ENCODE measurements at places on chromosomes 4 and X.

DNA sequence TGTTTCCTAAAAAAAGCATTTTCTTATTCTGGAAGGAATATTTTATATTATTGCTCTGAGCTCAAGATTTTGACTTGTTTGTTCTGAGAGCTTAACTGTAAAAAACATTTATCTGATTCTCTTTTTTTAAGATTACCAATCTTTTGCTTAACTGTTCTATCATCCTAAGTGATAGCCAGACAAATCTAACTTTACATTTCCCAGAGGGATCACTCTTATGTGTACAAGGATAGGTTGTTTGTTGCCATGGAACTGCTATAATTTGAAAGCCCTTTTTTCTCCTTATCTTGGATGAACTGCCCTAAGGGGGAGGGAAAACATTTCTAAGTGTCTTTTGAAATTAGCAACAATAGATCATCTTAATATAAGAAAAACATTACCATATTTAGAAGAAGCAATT, 494.7 kb downstream of the TRAM1L1 start:
- no peak for DNase-seq

GRCh38 chr4:115113506-115114106, at the start of gene NDST4:
NDST4 (minus strand) TSS chr4:115113620; CDS start chr4:115077036, 36,584 bp downstream.
- DNase-seq = peak; percentile 47

DNA sequence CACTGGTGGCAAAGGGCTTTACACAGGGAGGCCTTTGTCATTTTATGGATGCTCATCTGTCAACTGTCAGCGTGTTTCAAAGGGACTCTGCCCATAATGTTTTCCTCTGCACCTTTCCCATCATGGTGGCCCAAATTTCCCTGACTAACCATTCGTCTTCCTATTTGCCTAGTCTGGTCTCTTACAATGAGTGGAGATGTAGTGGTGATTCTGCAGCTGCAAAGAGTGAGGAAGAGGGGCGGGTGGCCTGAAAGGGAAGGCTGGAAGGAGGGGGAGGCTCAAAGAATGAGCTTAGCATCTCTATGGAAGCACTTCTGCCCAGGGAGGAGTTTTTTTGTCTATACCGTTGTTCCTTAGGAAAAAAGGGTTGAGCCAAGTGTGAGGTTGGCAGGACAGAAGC, 447.5 kb downstream of the NKX6-1 start:
- DNase-seq = peak; percentile 60

DNA sequence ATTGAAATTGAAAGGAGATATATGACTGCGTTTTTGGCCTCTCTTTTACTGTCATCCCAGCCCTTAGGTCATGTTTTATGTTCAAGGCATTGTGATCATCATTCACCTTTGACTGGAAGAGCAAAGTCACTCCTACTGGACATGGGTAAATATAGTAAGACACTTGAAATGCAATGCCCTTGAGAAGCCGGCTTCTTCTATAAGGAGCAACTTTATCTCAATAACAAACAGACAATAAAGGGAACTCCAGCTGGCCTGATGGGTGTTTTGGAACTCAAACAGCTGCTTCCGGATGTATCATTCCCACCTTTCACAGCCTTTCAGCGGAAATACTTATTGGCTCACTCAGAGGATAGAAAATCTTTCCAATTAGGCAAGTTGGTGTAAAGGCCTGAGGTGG, 65.1 kb upstream of the C4orf54 start:
- no peak for DNase-seq

DNA sequence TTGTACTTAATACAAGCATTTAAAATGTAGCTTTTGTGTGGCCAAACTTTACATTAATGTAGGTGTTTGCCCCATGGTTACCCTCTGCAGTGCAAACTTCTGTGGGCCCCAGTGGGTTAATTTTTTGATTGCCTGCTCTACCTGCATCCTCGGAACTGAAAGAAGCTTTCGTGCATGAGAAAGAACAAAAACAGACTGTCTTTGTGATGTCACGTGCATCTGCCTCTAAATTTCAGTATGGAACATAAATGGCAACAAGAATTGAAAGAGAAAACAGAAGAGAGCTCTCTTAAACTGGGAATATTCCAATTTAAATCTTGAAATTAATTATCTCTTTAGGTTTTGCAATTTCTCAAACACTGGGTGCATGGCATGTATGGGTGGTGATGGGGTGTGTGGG, 182.4 kb upstream of the LCORL start:
- no peak for DNase-seq

DNA sequence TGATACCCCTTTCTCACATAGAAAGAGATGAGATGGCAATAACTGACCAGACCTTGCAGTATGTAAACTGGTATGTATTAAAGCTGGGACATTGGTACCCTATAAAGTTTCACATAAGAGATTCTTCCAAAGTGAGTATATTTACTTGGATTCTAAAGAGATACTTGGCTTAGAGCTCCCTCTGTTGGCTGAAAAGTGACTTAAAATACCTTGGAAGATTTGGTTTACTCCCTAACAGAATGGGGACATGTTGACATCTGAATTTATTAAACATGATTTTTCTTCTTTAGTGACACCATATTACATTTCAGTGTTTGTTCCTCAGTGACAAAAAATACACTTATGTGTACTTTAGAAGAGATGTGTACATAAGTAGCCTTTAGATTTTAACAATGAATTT, 47.9 kb upstream of the RGN start:
- peak; percentile 30 for DNase-seq

DNA sequence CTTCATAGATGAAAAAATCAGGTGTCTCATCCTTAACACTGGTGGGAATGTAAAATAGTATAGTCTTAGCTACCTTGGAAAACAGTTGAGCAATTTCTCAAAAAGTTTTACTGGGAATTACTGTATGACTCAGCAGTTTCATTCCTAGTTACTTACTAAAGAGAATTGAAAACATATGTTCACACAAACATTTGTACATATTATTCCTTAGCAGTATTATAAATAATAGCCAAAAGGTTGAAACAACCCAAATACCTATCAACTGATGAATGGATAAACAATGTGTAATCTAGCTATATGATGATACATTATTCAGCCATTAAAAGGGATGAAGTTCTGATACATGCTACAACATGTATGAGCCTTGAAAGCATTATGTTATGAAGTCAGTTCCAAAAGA, 41.7 kb downstream of the RBM46 start:
- no peak for DNase-seq

- no peak for DNase-seq
Measured at GRCh38 chrX:40150503-40150902, 52.7 kb upstream of the BCOR start.

GRCh38 chrX:16202943-16203342, 35.7 kb downstream of the MAGEB17 start:
- DNase-seq = no peak

- DNase-seq = no peak
Measured at GRCh38 chr4:79253168-79253567, 72.7 kb downstream of the NAA11 start.

DNA sequence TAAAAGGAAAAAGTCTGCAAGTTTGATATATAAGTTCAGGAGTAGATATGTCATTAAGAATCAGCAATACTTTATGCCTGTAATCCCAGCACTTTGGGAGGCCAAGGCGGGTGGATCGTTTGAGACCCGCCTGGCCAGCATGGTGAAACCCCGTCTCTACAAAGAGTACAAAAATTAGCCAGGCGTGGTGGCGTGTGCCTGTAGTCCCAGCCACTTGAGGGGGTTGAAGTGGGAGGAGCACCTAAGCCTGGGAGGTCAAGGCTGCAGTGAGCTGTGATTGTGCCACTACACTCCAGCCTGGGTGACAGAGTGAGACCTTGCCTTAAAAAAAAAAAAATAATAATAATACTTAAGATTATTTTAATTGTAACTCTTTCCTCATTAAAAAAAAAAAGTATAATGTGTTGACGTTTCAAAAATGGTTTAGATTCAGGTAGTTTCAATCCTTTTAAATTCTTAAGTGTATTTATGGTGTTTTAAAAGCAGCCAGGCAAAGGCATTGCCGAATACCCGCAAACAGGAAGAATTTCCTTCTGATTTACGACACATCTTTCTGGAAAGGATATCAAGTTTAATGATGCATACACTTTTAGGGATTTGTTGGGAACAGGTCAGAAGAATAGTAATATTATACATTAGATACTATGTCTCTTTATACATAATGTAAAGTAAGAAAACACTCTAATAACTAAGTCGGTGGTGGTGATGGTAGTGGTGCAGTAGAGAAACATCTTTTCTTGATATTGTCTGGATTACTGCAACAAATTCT, 80.9 kb downstream of the KDM6A start:
- no peak for DNase-seq

DNA sequence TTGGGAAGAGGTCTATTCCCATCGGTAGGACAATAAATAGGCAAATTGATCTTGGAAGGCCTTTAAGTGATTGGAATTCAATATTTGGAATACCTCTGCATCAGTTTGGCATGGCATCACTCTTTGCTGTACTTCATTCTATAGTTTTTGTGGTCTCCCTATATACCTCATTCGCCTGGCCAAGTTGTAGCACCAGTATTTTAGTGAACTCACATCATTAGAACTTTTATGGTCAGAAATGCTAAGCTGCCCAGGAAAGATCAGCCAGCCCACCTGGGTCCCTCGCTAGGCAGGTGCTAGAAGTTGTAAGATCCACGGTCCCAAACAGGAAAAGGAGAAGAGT, 40.3 kb downstream of the ZCCHC13 start:
- DNase-seq = no peak

GRCh38 chr4:119030536-119030890, 105.1 kb upstream of the MYOZ2 start:
- no peak for DNase-seq

- no peak for DNase-seq
Measured at GRCh38 chrX:154429711-154430110, 1.2 kb downstream of the ATP6AP1 start.

GRCh38 chr4:15920723-15921591, 17.6 kb downstream of the FGFBP1 start:
- DNase-seq = no peak

- DNase-seq = no peak
Measured at GRCh38 chrX:41721590-41721989, 2.4 kb upstream of the GPR82 start.

DNA sequence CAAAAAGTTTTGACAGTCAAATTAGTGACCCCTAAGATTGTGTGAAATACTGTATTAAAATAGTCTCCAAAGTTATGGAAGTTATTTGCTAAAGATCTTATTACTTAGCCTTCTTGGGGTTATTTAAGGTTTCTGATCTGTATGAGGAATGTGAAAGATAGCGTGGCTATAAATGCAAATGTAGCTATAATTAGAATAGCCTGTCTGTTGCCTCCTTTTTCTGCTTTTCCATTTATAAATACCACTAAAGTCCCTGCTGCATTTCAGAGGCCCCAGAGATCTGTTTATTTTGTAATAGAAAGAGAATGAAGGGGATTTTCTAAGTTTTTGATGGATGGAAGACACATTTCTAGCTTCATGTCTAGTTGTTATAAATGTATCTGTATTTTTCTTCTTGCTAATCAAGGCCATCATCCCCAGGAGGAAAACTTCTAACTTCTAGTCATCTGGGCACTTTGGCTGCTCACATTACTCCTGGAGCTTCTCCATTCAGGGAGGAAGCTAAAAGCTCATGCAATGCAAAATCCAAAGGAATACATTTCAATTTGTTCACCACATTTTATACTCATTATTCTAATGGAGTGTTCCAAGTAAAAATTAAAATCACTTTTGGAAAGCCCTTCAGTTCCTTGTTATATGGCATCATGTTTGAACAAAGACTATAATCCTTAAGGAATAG, 73.9 kb downstream of the INTS12 start:
- DNase-seq = no peak

DNA sequence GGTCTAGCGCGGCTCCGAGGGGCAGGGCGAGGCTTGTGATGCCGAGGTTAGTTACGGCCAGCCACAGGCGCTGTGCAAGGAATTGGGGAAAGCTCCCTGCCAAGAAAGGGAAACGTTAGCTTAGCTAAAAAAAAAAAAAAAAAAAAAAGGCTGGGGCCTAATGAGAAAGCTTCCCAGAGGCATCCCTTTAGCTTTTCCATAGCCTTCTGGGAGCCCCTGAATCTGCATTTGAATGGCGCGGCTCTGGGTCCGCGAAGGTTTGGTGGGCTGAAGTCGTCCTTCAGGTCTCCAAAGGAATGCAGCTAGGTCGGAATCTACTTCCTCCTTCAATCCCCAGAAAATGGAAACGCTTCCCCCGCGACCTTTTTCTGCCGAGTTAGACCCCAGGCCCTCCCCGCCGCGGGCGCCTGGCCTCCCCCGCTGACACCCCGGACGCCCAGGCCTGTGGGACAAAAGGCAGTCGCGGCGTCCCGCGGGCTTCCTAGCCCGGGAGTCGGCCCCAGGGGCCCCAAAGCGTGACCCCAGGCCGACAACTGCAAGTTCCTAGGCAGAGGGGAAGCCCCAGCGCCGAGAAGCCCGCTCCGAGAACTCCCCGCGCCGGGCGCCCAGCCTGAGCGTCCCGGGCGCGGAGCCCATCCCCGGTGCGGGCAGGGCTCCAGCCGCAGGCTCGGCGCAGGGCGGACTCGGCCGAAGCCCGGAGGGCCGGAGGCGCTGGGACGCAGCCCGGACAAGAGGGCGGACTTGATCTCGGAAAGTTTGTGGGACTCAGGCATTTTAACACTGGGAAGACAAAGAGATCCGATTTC, 605 bp upstream of the FAT1 start:
- no peak for DNase-seq

- DNase-seq = no peak
Measured at GRCh38 chr4:86948276-86948675, 13.5 kb downstream of the AFF1 start.

GRCh38 chr4:153572609-153573008, 106.4 kb downstream of the TMEM131L start:
- DNase-seq = no peak

DNA sequence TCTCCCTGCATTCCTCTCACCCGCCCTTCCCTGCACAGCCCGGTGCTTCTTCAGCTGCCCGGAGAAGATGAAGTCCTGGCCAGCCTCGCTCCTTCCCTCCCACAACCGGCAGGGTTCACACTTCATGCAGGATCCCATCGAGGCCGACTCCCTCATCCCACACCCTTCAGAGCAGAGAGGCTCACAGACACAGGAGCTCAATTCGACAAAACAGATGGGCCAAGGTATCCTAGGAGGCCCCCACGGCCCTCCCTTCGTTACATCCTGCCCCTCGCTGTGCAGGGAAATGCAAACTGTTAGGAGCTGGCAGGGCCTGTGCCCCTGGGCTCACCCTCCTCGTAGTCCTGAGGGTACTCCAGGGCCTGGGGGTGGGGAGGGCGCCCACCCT, 238.1 kb downstream of the DHRSX start:
- no peak for DNase-seq

DNA sequence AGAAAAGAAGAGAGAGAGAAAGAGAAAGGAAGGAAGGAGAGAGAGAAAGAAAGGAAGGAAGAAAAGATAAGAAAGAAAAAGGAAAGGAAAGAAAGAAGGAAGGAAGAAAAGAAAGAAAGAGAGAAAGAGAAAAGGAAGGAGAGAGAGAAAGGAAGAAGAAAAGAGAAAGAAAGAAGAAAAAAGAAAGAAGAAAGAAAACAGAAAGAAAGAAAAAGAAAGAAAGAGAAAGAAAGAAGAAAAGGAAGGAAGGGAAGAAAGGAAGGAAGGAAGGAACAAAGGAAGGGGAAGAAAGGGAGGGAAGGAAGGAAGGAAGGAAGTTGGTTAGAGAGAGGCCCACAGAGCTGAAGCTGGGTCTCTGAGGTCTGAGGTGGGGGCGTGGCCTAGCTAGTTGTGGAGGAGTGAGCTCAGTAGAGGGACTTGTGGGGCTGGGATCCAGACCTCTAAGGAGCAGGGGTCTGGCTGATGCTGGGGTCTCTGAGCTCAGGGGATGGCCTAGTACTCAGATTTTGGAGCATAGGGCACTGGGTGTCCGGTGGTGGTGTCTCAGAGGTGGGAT, 27.1 kb upstream of the PDZD4 start:
- no peak for DNase-seq

Measured in NCI-H1417 treated with DMSO at 0.1 percent for 48 hours (cell line).